ENCODE measurements at places on chromosomes 12 and 14.

GRCh38 chr12:5243014-5243413 is 188.9 kb upstream of the NTF3 start:
- no peak for DNase-seq

DNA sequence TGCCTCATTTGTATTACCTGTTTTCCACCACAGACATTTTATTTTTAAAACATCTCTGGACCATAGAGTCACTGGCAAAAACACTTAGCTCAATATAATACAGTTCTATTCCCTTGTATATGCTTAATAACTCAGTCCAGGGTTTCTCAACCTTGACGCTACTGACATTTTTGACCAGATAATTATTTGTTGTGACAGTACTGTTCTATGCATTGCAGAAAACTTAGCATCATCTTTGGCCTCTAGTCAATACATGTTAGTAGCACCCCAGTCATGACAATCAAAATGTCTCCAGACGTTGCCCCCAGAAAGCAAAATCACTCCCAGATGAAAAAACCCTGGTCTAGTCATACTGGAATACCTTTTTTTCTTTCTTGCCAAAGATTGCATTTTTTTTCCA is 174.7 kb downstream of the TMEM132D start:
- no peak for DNase-seq

DNA sequence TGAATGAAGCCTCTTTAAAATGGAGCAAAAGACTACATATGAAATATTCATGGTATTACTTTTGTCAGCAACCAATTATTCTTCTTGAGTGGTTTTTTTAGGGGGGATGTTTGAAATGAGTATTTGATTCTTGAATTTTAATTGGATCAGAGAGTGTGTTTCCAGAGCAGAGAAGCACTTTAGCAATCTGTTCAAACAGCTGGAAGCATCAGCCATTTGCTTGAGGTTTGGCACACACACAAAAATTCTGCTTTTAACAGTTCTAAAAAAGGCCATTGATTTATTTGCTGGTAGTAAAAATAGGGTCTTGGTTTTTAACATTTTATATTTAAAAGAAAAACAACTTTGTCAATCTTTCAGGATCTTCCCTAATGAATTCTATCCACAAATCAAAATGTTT is 292.7 kb downstream of the LRFN5 start:
- DNase-seq, result no peak

GRCh38 chr12:10386857-10387256 is 3.0 kb downstream of the KLRK1 start:
- no peak for DNase-seq

DNA sequence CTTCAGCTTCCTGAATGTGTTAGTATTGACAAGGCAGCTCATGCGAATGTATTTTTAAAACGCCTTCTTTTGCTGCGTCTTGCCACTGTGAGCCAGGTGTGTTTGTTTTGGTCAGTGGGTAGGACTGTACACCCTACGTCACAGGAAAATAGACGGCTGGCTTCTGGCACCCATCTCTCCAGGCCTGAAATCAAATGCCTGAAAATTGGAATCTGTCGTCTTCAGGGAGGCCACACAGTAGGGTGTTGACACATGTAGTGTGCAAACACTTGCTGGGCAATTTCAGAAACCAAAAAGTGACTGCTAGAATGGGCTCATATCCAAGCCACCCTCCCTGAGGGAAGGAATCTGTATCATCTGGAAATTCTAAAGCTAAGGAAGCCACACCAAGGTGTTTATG is 209.3 kb downstream of the TTC8 start:
- DNase-seq, result no peak

- DNase-seq, result peak; percentile 56
Observed at GRCh38 chr12:58920102-58920960, at the start of gene LRIG3. Gene LRIG3, minus strand, starts transcription at chr12:58920504. Its CDS starts 269 bp downstream, at chr12:58920235.

- no peak for DNase-seq
Observed at GRCh38 chr14:63951021-63951420, 98.2 kb downstream of the SYNE2 start.

- DNase-seq, result peak; percentile 78
Observed at GRCh38 chr12:51341251-51342007, 5.0 kb downstream of the CELA1 start.

- peak; percentile 19 for DNase-seq
Observed at GRCh38 chr12:105476616-105477015, 146.1 kb downstream of the C12orf75 start.

- DNase-seq, result no peak
Observed at GRCh38 chr12:3537719-3538465, 46.9 kb downstream of the PRMT8 start.

GRCh38 chr14:58167891-58168290 is 15.9 kb upstream of the ARMH4 start:
- no peak for DNase-seq

DNA sequence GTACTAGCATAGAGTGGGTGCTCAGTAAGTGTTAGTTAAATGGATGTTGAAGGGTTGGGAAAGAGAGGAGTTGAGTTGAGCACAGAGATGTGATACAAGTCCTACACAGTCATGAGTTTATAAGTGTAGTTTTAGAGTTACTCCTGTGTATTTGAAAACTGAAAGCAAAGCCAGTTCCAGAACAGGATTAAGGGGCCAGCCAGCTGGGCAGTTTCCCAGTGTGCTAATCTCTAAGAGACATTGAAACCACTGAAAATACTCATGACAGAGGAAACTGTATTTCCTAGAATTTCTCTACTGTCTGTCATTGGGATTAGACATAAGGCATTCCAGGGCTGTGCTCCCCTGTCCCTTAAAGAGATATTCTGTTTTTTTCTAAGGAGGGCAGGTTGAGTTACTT is 101.0 kb downstream of the DERA start:
- DNase-seq, result no peak

Measured in activated CD4-positive, alpha-beta T cell treated with anti-CD3 and anti-CD28 coated beads, Interleukin-10, Interleukin-2, amounts not matched to agents 100 ng/mL and 50 ng/mL, durations not matched to agents 16 hours and 8 hours (primary cell).